NCI-H82 (cell line): ENCODE measurements at places on chromosomes 2 and 18.

DNA sequence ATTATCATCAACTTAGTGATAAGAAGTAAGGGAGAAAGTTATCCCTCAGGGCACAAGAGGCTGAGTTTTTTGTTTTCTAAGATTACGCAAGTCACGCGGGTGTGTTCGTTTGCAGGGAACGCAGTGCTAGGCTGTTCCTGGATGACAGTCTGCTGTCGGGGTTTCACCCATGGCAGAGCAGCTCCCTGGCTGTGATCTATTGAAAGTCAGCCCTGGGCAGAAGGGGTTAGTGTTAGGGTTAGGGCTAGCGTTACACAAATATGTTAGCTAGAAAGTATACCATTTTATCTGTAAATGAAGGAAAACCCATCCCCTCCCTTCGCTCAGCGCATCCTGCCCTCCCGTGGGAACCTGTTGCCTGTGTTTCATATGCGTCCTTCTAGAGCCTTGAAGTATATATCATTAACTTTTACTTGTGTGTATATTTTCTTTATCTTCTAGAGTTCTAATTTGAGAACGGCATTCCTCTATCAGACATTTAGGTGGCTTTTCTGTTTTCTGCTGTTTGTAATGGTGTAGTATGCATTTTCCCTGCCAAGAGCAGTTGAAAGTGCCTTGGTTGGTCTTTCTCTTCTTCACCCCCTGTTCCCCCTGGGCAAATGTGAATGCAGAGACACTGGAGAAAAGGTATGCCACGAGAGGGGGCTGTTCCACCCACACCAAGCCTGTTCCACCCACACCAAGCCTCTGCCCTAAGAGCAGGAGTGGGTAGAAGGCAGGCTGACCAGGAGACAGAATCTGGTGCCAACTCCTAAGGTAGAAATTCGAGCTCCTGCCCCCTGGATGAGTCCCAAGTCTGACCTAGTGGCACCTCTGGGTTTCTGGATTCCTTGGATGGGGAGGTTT is 47.0 kb downstream of the ARMC9 start:
- peak; percentile 24 for DNase-seq

DNA sequence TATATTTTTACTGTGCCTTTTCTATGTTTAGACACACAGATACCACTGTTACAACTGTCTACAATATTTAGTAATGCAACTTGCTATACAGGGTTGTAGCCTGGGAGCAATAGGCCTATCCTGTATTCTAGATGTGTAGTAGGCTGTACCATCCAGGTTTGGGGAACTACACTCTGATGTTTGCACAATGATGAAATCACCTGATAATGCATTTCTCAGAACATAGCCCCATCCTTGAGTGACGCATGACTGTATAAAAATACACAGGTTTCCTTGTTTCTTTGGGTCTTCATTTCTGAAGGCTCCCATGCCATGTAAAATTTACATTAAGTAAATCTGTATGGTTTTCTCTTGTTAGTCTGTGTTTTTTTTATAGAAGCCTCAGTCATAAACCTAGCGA is 270.9 kb upstream of the SKOR2 start:
- DNase-seq = no peak

DNA sequence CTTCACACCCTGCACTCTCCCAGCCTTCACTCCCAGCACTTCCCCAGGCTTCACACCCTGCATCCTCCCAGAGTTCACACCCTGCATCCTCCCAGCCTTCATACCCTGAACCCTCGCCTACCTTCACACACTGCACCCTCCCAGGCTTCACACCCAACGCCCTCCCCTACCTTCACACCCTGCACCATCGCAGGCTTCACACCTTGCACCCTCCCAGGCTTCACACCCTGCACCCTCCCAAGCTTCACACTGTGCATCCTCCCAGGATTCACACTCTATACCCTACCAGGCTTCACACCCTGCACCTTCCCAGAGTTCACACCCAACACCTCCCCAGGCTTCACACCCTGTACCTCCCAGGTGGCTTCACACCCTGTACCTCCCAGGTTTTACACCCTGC is 448.7 kb upstream of the MYT1L start:
- no peak for DNase-seq

DNA sequence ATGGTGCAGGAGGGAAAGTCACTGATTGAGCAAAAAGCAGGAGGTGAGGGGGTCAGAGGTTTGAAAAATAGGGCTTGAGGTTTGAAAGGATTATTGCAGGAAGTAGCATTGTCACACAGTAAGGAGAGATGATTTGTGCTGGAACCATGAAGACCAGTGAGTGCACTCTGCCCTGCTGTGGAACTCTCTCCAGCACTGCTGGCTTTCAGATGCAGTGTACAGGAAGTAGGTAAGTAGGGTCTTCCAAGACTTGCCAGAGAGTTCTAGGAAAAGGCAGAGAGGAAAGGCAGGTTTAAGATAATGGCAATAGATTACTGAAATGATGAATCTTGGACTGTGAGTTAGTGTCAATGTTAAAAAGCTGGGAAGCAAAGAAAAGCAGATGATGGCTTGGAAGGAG is 11.2 kb downstream of the SP110 start:
- no peak for DNase-seq

DNA sequence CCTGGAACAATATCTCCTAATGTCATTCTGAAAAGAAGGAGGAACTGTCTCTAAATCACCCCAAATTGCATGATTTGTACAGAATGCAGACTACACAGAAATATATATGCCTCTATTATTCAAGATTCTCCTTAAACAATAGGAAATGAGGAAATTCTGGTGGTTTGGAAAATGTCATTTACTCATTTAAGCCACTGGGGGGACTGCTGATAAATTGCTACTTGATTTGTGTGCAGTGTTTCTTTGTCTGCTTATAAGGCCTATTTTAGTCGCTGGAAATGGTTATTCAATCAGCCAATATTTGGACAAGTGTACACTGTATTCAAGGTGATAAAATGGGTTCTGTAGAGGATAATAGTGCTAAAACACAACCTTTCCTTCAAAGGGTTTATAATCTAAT is 801.9 kb upstream of the CELF4 start:
- no peak for DNase-seq

DNA sequence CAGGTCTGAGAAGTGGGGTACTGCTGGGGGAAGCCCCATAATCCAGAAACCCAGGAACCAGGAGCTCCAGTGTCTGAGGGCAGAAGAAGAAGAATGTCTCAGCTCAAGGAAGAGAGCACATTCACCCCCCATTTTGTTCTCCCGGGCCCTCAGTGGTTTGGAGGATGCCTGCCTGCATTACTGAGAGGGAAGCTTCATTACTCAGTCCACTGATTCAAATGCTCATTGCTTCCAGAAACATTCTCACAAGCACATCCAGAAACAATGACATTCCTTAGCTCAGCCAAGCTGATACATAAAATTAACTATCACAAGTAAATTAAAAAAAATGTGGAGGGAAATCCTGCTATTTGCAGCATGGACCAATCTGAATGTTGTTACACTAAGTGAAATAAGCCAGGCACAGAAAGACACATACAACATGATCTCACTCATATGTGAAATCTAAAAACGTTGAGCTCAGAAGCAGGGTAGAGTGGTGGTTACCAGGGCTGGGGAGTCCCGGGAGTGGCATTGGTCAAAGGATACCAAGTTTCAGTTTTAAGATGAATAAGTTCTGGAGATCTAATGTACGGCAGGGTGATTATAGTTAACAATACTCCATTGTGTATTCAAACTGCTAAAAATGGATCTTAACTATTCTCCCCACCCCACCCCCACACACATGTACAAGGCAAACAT is 459.3 kb downstream of the GALR1 start:
- no peak for DNase-seq
